ENCODE measurements at places on chromosomes 1 and 21.

GRCh38 chr1:33220676-33221384, 35.5 kb upstream of the ZNF362 start:
- DNase-seq: no peak

DNA sequence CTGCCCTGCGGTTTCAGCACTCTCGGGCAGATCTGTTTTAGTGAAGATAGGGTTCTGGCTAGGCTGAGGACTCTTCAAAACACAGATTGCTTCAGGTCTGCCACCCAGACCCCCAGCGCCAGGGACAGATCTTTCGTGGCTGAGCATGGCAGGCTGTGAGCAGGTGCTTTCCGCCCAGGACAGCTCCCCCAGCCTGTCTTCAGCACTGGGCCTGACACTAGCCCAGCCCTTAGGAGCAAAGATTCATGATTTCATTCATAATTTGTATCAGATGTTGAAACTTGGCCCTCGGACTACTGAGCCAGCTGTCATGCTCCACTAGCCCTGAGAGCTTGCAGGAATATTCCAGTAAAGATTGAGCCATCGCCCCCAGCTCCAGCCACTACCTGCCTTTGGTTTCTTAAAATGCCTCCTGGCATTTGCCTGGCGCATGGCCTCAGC, 5.9 kb downstream of the ADPRS start:
- no peak for DNase-seq

DNA sequence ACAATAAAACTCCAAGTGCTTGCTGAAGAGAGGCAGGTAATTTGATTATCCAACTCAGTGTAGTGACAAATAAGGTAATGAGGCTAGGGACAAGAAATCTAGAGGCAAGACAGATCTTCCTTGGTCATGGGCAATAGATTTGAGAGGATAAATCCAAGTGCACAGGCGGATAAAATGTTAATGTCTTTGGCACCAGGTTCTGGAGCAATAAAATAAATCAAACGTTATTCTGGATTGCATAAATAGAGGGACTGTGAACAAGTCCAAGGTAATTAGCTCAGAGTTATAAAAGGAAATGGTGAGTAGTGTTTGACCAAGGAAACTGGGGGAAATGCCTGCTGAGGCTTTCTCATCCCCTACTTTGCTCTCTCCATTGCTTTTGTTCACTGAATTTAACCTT, 329.3 kb upstream of the PROX1 start:
- DNase-seq: no peak

DNA sequence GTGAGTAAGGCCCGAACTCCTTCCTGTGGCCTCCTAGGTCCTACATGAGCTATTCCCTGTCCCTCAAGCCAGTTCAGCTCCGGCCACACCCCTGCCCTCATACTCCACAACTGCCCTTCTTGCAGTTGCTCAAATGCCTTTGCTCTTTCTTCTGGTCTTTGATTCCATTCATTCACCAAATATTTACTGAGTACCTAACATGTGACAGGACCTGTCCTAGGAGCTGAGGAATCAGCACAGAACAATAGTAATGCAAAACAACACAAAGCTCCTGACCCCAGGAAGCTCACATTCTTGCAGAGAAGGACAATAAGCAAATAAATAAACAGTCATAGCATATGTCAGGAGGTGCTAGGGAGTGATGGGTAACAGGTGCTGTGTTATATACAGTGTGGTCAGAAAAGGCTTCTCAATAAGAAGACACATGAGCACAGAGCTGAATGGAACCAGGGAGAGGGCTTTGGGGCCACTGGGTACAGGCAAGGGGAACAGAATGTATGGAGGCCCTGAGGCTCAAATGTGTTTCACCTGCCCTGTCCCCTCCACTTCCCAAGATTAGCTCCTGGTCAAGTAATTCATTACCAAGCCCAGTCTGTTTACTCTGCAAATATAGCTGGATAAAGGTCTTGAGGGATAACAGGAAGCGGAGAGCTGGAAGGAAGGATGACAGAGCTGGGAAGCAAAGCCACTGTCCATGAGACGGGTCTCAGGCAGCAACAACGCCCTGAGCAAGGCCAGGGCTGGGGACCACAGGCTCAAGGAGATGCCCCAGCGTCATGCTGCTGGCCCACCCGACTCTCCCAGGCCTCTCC, 145.1 kb downstream of the CSMD2 start:
- DNase-seq: no peak

GRCh38 chr1:221897321-221897721, 155.4 kb upstream of the DUSP10 start:
- no peak for DNase-seq

GRCh38 chr1:47805921-47806361, 191.2 kb downstream of the TRABD2B start:
- DNase-seq: no peak

- DNase-seq: no peak
Measured at GRCh38 chr1:52911541-52911940, 10.0 kb downstream of the ECHDC2 start.

DNA sequence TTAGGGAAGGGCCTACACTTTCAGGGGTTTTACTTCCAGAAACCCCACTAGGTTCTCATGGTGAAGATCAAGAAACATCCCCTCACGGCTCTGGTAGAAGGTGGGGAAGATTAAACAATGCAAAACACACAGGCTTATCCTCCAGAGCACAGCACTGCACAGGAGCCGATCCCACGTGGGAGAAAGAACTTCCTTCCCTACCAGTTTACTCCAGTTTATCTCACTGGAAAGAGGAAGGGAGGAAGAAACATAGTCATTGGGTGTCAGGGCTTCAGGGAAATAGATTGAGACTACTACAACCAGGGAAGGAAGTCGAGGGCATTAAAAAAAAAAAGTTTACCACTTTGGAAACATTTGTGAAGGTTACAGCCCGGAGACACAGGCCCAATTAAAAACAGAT, 164.4 kb downstream of the NTPCR start:
- no peak for DNase-seq

- peak; percentile 23 for DNase-seq
Measured at GRCh38 chr1:119988306-119989062, 81.0 kb downstream of the NOTCH2 start.

- no peak for DNase-seq
Measured at GRCh38 chr1:47738560-47739182, 258.5 kb downstream of the TRABD2B start.

DNA sequence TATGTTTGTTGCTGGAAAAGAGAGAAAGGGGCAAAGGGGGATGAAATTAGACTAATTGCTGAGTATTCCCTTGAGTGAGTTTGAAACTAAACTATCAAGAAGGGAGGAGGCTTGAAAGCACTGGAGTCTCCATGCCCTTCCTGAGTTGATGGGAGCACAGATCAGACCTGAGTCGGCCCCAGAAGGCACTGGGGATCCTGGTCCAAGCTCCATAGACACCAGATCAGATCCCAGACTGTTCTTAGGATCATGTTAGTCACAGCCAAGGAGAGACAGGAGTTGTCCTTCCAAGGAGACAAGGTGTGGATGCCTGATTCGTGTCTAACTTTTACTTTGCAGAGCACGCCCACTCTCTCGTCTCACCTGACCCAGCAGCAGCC, 152.3 kb downstream of the NR5A2 start:
- no peak for DNase-seq

DNA sequence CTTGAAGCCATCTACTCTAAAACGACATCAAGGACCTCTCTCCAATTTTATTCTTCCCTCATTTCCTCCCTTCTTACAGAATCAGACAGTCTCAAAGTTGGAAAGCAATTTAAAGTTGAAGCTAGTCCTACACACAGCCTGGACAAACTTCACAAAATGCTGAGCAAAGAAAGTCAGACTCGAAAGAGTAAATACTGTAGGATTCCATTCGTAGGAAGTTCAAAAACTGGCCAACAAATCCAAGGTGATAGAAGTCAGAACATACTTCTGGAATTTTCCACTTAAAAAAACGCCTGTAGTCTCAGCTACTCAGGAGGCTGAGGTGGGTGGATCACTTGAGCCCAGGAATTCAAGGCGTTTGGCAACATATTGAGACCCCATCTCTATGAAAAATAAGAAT, 19.6 kb downstream of the SYF2 start:
- no peak for DNase-seq

DNA sequence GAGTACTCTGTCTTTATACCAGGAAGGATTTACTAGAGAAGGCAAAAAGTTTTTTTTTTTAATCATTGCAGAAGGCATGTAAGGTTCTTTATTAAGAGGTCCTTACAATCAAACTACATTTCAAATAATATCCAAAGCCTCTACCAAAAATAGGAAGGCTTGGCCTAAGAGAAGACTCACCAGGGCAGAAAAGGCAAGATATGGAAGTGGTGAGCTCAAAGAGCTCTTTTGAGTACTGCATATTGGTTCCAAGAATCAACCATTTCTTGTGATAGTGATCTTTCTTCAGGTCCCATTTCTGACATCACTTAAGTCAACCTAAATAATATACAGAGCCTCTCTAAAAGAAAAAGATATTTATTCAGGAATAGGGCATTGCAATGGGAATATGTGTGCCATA, 153.2 kb downstream of the FASLG start:
- no peak for DNase-seq

DNA sequence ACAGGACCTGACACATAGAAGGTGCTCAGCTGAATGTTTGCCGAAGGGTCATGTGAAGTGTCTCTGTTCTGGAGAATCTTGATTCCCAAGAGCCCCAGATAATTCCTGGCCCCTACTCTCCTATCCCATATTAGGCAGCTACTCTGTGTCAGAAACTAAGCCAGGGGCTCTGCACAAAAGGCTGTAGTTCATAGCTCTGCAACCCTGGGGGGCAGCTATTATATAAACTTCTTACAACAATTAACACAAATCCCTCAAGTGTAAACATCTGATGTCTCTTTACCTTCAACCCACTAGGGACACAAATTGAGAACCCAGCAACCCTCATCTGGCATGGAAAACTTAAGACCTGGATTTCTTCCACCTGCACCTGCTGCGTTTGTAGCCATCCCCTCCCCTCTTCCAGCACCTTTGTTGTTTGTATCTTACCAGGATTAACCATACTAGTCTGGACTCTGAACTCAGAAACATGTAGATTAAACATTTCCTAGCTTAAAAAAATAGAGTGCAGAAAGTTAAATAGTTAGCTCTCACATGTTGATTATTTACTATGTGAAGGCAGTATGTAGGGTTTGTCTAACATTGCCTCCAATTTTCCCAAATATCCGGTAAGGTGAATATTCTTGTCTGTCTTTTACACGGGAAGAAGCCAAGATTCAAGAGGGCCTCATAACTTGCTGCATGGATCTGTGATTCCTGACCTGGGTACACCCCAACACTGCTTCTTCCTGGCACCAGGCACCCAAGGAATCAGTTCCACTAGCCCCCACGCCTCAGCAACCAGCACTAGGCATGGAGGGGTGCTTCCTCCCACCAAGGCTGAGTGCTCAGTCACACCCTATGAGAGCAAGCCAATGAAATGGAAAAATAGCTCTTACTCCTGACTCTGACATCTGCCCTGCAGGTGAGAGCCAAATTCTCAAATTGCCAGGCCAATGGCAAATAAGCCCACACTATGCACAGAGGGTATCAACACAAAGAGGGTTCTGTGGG, 220.7 kb upstream of the HOOK1 start:
- DNase-seq: no peak

GRCh38 chr1:230753586-230754251, 6.5 kb downstream of the CAPN9 start:
- DNase-seq: peak; percentile 36

DNA sequence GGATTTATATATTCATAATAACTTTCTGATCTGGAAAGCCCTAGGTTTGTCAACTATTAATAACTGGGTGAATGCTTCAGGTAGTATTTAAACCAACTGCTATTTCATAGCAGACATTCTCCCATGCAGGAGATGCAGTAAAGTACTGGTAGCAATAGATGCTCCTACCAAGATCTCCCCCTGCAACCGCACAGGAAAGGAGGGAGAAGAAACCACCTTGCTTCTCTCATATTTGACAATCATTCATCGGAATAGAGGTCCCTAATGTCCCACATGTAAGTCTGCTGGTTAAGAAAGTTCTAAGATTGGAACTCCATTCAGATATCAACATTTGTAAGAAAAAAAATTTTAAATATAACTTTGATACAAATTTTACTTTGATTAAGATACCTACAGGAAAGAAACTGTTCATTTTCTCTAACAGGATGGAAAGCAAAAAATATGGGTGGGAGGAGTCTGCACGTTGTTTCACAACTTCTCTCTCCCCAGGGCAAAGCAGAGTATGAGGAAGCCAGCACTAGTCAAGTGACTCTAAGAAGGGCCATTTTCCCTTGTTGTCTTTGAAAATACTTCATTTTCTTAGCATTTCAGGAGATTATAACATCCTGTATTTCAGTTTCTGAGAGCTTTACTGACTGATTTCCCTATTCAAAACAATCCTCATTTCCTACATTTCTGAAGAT, at the start of gene PYHIN1:
Gene PYHIN1, plus strand, starts transcription at position 498 of the 683 bp plus-strand sequence. CDS start 5,359 bp downstream, outside the sequence.
- no peak for DNase-seq

- DNase-seq: no peak
Measured at GRCh38 chr1:221815660-221816059, 73.8 kb upstream of the DUSP10 start.

- no peak for DNase-seq
Measured at GRCh38 chr1:63931468-63931867, 157.7 kb downstream of the ROR1 start.

All from T-helper 2 cell treated with Interferon-gamma antibody and Interleukin-4, amounts not matched to agents 5 μg/mL and 100 μg/mL, for 36 hours (primary cell).